Suppressor macrophage (primary cell): ENCODE measurements at places on chromosomes 2 and 18.

- DNase-seq = no peak
These were observed 26.8 kb downstream of the ITM2C start for GRCh38 chr2:230891509-230891908.

- DNase-seq = peak; percentile 28
These were observed 14.5 kb upstream of the SULT1C4 start for GRCh38 chr2:108363024-108363907.

GRCh38 chr2:55232863-55233657, 572 bp downstream of the RPS27A start:
- peak; percentile 32 for DNase-seq

GRCh38 chr2:232235716-232236115, 142.8 kb upstream of the ALPP start:
- DNase-seq = no peak

GRCh38 chr2:38619458-38620164, 16.9 kb upstream of the HNRNPLL start:
- DNase-seq = peak; percentile 82

DNA sequence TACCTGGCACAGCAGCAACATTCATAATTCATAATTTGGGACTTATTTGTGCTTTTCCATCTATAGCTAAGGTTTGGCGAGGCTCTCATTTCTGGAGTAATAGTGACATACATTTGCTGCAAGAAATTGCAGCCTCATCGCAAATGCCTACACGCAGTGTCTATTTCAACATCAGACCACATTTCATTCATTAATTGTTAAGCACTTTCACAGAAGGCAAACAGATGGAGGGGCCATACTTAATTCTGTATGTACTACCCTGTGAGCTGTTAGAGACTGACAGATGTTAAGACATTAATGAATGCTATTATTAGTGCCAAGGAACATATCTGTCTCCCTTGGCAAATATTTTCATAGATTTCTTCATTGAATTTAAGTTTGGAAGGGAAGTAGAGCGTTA, 125.7 kb downstream of the UXS1 start:
- DNase-seq = no peak

DNA sequence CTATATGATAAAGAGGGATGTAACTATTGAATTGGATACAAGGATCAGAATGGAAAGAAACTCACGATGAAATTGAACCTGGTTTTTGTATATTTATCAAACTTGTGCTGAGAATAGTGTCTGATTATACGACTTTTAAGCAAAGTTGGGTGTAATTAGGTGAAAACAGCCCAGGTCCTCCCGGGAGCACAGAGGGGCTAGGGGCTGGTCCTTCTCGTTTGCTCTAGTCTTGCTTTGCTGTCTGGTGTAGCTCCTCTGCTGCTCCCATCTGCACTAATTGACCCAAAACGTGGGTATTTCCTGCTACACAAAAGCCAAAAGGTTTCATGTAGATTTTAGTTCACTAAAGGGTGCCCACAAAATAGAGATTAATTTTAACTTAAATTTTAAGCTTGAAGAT, 58.7 kb downstream of the HK2 start:
- no peak for DNase-seq

GRCh38 chr2:66813525-66813924, 378.6 kb downstream of the MEIS1 start:
- no peak for DNase-seq

GRCh38 chr2:236016496-236016895, 151.7 kb downstream of the GBX2 start:
- no peak for DNase-seq

- DNase-seq = no peak
These were observed 216.2 kb downstream of the SETBP1 start for GRCh38 chr18:44896846-44897245.

DNA sequence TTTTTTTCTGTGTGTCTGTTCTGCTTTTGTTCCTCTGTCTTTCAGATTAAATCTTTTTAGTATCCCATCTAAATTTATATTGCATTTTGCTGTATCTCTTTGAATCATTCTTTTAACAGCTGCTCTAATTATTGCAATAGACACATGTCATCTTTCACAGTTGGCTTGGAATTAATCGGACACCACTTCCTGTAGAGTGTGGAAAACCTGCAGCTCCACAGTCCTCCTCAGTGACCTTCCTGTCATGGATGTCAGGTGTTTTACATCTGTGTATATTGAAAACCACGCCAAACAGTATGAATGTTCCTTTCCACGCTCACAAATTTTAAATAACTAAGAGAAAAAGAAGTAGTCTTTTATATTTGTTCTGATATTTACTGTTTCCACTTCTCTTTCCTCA, 135.3 kb downstream of the PXDN start:
- no peak for DNase-seq

- peak; percentile 93 for DNase-seq
These were observed 3.1 kb downstream of the BCL11A start for GRCh38 chr2:60550178-60550983.

GRCh38 chr2:240840435-240841060, 20.5 kb upstream of the KIF1A start:
- DNase-seq = peak; percentile 69

- no peak for DNase-seq
These were observed 164.6 kb downstream of the RTP5 start for GRCh38 chr2:242034138-242034537.

- peak; percentile 77 for DNase-seq
These were observed 31.4 kb downstream of the FOSL2 start for GRCh38 chr2:28423856-28424605.

GRCh38 chr18:79353267-79353666, 42.5 kb upstream of the NFATC1 start:
- DNase-seq = no peak

DNA sequence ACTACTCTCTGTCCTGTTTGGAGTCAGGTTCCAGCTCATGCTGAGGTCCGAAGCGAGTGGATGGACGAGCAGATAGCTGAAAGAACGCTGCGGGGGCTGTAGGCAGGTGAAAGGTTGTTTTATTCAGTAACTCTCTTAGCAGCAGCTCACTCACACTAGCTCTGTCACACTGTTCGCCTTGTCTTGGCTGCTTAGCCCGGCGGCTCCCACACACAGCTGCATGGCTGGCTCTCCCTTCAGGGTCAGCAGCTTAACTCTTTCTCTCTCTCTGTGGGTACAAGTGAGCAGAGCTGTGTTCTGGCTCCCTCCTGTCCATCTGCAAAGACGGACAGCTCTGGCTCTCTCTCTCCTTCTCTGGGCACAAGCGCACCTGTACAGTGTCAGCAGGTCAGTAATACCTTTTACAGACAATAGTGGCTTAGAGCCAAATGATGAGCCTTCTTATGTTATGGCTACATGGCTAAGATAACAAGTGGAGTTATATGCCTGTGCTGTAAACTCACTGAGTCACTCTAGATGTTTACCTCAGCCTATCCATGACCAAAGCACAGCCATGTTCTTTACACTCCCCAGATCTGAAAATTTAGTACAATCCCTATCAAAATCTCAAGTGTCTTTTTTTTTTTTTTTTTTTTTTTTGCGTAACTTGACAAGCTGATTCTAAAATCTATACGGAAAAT, 149.3 kb downstream of the GALNT1 start:
- DNase-seq = no peak

DNA sequence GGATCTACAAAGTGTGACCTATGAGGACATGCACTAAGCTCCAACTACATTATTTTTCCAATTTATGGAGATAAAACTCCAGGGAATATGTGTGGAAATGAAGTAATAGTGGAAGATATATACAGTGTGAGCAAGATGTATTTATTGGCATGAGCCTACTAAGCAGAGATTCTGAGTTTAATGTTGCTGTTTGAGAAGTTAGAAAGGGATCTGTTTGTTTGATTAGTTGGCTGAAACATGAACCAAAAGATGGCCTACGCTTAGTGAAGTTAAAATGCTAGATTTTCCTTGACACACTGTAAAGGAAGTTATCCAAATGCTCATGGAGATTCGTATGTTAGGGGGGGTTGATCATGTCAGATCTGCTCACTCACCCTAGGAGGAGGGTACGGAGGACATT, 621.7 kb downstream of the TMEM182 start:
- no peak for DNase-seq

DNA sequence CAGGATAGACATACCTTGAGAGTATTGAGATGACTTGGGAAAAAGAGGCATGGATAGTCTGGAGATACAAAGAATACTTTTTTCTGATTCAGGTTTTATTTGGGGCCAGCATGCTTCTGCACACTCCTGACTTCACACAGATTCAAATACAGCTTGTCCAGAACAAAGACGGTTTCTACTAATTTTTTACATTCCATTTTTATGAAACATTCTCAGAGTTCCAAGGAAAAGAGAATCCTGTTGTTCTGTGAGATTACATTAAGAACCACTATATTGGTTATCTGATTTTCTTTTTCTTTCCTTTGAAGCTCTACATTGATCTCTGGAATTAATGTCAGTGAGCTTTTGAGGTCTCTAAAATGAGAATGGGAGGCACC, 41.0 kb downstream of the PTPRM start:
- DNase-seq = no peak

GRCh38 chr2:191187105-191187829, 36.5 kb upstream of the STAT4 start:
- DNase-seq = no peak

- DNase-seq = no peak
These were observed 50.3 kb downstream of the INHBB start for GRCh38 chr2:120396013-120396860.

GRCh38 chr2:23844905-23845304, 82.0 kb downstream of the ATAD2B start:
- DNase-seq = no peak

DNA sequence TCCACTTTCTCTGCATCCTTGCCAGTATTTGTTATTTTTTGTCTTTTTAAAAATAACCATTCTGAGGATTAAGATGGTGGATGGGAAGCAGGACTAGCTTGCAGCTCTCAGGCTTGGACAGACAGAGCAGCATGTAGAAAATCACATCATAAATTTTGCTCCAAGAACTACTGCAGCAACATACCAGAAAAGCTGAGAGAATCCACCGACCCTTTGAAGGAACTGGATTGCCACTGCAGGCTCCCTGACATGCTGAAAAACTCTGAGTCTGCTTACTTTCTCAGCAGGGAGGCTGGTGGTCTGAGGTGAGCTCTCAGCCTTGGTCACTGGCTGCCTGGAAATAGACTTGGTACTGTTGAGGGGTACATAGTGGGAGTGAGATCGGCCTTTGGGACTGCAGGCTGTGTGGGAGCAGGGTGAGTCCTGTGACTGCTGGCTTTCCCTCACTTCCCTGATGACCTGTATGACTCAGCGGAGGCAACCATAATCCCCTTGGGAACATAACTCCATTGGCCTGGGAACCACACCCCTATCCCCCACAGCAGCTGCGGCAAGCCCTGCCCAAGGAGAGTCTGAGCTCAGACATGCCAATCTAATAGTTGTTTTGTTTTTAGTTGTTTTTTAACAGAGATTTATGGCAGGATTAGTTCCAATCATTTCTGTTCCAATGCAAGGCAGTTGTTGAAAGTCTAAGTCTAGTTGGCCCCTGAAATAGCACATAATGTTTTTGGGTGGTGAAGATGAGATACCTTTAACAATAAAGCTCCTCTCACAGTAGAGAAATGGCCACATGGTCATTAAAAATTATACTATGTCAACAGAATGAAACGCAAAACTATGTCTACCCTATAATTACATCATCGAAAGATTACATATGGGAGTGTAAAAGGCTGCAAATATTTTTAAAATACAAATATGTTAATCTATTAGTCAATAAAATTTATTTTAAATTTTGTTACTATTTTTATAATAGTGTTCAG, 414.2 kb upstream of the CHAC2 start:
- no peak for DNase-seq

DNA sequence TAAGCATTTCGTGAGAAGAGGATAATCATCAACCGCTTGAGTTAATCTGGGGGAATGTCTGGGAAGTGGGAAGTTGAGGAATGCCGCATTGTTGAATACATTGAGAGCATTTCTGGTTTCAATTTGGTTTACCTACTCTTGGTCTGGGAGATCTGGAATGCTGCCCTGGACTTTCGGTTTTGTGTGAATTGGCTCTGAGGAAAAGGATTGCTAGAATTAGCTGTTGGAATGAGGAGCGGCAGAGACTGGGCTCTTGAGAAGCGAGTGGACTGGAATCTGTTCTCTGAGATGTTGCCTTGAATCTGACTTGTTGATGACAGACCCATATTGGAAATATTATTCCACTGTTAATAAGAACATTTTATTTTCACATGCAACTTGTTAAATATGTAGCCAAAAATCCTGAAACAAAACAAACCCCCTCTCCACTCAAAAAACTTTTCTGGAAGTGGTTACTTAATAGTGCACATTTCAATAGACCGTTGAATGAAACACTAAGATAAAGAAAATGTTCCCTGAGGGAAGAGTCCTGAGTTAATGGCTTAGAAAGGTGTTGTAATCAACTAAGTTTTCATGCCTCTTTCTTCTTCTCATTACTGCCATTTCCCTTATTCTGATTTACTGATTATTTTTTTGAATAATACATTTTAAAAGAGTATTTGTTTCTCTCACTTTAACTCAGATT, 50.8 kb downstream of the PTPRM start:
- no peak for DNase-seq

- no peak for DNase-seq
These were observed 366.4 kb upstream of the CDH20 start for GRCh38 chr18:60966876-60967275.

- no peak for DNase-seq
These were observed 135.1 kb upstream of the GPC1 start for GRCh38 chr2:240300261-240300821.

DNA sequence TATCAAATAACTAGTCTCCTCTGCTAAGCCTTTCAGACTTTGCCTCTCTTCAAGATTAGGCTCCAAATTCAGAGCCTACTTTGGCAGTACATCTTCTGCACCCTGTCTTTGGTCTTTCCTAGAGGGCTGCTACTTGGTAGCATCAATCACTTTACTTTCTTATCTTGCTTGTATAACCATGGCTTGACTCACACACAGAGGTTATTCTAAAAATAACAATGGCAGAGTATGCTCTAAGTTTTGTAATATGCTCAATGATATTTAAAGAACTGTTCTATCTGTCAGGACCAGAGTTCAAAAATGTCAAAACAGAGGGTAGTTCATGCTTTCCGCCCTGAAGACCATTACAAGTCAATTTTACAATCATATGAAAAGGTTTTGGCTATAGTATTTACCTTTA, 27.7 kb downstream of the THOC1 start:
- no peak for DNase-seq

DNA sequence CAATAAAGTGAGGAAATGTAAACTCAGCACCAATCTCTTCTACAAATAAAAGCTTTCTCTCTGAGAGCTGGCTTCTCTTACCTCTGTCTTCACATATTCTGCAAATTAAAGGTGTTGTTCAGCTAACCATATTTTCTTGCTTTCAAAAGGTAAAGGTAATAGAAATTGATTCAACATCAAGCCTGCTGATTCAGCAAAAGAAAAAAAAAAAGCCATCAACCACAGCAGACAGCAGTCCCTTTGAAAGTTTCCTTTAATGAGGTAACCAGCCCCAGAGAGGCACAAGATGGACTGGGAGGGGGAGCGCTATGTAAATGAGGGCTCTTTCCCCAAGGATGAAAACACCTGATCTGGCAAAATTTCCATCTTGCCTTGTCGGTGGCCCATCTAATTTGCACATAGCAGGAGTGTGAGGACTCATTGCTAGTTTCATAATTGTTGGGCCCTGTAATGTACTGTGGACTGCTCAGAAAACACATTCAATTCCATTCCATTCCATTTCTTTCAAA, 154.9 kb upstream of the SOX11 start:
- no peak for DNase-seq

- DNase-seq = no peak
These were observed 633 bp upstream of the ARMC9 start for GRCh38 chr2:231197706-231198290.

- no peak for DNase-seq
These were observed 79.7 kb downstream of the PSMG2 start for GRCh38 chr18:12782521-12782920.

GRCh38 chr2:190986221-190986953, 27.6 kb downstream of the STAT1 start:
- no peak for DNase-seq

- DNase-seq = no peak
These were observed 1453.1 kb upstream of the SLC39A10 start for GRCh38 chr2:194203898-194204297.
